ENCODE measurements at places on chromosomes 2 and 18.
A peak's percentile ranks its signal among the peaks of the same experiment; 100 is the strongest.

- DNase-seq = no peak
Measured at GRCh38 chr2:48569433-48569832, 39.5 kb downstream of the STON1 start.

- no peak for DNase-seq
Measured at GRCh38 chr2:56523816-56524215, 340.0 kb downstream of the CCDC85A start.

- no peak for DNase-seq
Measured at GRCh38 chr2:197920088-197920487, 115.7 kb downstream of the PLCL1 start.

GRCh38 chr2:171627412-171627811 lies 59.9 kb upstream of the DYNC1I2 start:
- DNase-seq = no peak

GRCh38 chr2:207939342-207940108 lies 85.8 kb downstream of the PLEKHM3 start:
- peak; percentile 74 for DNase-seq

DNA sequence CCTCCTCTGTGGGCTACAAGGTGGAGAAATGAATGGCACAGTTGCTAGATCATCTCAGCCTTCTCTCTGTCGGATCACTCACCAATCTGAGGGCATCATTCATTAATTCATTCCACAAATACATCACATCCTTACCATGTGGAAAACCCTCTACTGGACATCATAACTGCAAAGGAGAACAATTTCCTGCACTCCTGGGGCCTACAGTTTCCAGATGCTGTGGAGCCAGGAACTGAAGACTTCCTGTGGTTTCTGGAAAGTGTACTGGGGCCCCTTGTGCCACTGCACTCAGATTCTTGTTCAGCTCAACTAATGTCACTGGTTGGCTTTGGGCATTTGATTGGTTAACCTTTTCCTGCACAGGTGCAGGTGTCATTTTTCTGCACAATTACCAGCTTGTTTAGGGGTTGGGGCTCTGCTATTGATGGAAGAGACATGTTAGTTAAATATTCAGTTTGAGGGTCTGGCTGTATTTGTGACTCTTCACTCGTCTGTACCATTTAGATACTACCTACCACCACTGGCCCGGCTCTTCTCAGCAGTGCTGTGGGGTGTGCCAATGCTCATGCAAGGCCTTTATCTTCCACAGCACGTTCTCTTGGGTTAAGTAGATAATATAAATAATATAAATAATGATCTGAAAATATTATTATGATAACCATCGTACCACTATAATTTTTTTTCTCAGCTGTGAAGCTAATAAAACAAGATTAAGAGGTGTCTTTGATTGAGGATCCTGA lies 427.3 kb downstream of the TSN start:
- DNase-seq = no peak

GRCh38 chr18:56575819-56576663 lies 62.4 kb downstream of the TXNL1 start:
- DNase-seq = peak; percentile 29

GRCh38 chr2:172813314-172813888 lies 77.8 kb downstream of the RAPGEF4 start:
- no peak for DNase-seq

DNA sequence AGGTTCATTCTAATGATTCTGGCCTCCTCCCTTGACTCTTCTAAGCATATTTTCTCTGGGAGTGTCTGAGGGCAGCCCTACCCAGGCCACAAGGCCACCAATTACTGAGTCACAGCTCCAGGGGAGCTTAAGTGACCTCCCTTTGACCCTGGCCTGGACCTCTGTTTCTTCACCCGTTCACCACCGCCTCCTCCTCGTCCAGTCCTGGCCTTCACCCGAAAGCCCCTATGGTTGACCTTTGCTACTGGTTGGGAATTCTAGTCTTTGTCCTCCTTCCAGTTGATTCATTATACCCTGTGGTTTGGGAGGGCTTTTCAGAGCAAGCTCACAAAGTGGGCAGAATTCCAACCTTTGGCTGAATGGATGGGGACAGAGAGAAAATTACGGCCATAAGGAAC lies 72.6 kb downstream of the NRP2 start:
- peak; percentile 46 for DNase-seq

DNA sequence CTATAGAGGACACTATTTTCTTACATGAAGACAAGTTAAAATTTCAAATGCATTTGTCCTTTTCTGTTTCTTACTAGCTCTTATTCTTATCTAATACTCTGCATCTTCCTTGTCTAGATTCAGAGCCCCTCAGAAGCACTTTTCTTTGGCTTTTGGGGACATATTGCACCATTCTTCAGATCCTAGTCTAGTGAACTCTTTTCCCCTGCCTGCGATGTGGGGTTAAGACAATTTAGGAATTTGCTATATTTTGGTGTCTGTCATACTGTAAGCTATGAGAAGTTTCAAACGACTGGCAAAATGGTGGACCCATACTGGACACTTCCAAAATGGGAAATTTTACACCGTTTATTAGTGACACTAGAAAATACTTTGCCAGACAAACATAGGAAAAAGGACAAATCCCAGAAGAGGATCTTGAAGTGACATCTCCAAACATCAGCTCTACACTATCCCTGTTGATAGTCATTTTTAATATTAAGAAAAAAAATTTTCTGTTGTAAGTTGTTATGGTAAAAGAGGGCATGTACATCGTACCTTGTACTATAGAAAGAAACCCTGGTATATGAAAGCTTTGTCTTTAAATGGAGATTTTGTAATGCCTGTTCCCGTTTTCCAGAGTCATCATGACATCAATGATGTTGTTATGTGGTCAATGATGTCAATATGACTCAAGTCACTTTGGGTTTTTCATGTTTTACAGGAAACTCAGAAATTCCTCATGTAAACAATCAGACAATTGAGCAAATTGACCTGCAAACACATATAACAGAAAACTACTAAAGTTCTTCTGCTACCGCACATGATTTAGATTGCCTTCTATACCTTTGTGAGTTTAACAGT lies 4.4 kb upstream of the KYNU start:
- DNase-seq = no peak

GRCh38 chr18:65439188-65439587 lies 311.6 kb upstream of the CDH7 start:
- DNase-seq = no peak

DNA sequence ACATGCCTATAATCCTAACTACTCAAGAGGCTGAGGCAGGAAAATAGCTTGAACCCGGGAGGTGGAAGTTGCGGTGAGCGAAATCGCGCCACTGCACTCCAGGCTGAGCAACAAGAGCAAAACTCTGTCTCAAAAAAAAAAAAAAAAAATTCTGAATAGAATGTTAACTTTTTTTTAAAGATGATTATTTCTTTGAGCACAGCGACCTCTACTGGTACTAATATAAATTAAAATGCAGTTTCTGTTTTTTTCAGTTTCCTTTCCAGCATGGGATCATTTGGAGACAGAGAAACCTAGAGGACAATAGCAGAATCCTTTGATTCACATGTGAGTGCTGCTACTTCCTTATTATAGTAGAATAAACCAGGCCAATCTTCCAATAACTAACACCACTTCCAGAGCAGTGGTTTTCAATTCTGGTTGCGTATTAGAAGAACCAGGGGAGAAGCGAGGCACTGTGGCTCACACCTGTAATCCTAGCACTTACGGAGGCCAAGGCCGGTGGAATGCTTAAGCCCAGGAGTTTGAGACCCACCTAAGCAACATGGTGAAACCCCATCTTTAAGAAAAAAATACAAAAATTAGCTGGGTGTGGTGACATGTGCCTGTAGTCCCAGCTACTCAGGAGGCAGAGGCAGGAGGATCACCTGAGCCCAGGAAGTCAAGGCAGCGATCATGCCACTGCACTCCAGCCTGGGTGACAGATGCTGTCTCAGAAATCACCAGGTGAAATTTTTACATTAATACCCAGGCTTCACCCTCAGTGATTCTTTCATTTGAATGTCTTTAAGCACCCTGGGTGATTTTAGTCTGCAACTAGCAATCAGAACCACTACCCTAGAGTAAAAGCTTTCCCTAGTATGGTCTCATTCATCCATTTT lies 10.1 kb downstream of the SRSF7 start:
- no peak for DNase-seq

- DNase-seq = no peak
Measured at GRCh38 chr2:71696381-71696780, 243.0 kb downstream of the DYSF start.

DNA sequence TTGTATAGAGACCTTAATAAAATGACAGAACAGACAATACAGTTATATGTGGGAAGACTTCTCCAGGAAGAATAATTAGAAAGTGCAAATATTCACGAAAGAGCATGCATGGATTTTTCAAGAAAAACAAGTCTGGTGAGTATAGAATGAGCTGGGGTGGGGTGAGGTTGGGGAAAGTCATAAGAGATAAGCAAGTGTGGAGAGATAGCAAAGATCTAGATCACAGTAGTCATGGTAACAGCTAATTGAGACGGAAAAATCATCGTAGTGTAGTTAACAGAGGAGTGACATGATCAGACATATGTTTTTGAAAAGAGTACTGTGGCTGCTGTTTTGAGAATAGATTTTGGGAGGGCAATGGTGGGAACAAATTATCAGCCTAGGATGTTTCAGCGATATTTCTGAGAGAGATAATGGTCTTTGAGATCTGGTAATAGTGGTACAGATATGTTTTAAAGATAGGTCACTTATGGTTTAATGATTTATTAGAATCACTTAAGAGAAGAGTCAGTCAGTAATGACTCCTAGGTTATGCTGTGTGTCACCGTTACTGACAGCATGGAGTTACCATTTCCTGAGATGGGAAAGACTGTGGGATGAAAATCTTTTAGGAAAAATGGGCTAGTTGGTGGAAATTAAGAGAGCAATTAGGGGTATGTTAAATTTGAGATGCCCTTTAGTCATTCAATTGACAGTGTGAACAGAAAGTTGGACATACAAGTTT lies 248.5 kb upstream of the SLC8A1 start:
- no peak for DNase-seq

- DNase-seq = no peak
Measured at GRCh38 chr18:26192233-26192632, 34.0 kb upstream of the TAF4B start.

DNA sequence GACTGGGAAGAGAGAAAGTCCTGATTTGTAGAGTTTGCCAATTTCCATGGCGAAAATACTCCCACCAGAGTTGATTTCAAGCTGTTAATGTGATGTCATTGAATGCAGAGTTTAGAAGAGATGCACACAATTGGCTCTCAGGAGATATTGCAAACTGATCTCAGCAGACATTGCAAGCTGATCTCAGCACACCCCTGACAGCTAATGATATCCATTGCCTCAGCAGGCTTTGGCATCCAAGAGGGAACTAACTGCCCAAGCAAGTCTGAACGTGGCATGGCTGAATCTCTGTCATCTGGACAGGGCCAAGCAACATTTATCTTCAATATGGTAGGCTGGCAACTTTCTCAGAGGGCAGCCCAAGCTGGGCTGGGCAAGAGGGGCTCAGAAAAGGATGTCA lies 78.4 kb upstream of the CYP1B1 start:
- DNase-seq = no peak

DNA sequence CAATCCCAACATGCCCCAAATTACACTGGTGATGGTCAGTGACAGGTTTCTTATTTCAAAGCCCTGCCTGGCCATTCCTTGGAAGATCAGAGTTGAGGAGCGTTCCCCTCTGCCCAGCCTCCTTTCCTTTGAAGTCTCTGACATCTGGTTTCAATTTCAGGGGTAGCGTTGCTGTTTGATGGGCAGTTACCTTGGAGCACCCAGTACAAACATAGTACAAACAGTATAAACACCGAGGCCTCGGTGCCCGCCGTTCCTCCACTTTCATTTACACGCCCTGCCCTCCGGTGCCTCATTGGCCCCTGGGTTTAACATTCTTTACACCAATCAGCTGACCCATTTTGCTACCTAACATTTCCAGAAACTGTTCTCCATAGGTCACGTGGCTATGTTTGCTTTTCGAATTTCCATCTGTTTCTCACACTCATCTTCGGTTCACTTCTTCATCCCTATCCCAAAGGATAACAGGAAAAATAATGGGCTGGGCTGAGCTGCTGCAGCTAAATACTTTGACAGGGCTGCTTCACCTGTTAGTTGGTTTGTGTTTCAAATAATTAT lies 65.6 kb downstream of the NRP2 start:
- DNase-seq = no peak

DNA sequence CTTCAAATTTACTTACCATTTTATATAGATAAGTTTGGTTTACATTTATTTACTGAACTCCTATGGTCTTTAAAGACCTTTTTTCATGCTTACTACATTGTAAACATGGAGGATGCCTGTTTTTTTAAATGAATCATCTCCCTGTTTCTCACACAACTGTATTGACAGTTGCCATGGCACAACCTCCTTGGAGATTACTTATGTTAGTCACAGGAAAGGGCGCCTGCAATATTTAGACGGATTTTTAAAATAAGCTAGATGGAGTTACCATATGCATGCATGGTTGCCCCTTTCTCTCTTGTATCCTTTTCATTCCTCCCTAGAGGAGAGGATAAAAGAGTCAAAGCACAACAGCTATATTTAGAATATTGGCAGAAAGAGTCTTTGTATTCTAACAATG lies 34.8 kb upstream of the CCDC102B start:
- DNase-seq = no peak

DNA sequence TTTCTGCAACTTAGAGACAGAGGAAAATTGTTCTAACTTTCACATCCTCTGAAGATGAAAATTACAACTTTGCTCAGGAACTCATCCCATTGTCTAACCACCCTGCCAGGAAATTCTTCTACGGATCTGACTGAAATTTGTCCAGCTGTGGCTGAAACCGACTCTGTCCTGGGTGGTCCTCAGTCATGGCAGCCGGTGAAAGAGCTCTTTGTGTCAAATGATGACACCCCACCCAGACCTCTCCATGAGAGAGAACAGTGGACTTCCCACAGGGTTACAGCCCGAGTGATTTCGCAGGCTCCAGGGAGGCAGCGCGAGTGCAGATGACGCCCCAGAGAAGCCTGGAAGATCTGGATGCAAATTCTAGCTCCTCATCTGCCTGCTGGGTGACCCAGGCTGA lies 65.1 kb upstream of the TRIB2 start:
- DNase-seq = no peak

DNA sequence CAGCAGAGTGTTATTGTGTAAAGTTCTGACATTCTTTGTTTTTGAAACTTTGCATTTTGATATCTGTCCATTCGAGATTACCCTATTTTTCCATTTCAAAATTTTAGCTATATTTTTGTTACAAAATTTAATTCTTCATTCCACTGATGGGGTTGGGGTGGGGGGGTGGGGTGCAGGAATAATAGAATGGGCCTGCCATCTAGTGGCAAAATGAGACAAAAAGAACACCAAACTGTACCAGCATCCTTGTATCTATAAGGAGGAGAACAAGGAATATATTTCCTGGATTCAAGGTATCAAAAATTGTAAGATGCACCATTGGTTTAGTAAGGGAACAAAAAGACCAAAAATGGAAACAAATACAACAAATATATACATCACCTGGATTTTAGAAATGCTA lies 27.9 kb upstream of the TTR start:
- DNase-seq = no peak

GRCh38 chr2:217108086-217108485 lies 248.2 kb upstream of the TNP1 start:
- no peak for DNase-seq
